ENCODE measurements at places on chromosomes 3 and 15.

DNA sequence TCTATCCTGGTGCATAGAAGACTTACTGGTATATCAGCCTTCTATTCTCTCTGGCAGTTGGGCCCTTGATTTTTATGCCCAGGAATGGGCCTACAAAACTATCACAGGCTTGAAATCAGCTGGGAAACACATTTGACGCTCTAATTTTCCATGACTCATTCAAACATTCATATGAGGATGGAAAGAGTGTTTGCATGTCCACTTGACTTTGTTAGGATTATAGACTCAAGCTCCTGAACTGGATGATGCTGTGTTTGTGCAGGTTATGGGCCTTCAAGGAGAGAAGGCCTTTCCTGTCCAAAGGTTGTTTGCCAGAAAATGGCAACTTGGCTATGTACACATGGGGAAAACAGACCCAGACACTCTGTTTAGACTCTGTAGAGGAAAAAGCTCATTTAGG, 219.9 kb downstream of the GAP43 start:
- DNase-seq, result no peak

- DNase-seq, result peak; percentile 91
These were observed 32.2 kb downstream of the ATP10A start for GRCh38 chr15:25830844-25831451.

DNA sequence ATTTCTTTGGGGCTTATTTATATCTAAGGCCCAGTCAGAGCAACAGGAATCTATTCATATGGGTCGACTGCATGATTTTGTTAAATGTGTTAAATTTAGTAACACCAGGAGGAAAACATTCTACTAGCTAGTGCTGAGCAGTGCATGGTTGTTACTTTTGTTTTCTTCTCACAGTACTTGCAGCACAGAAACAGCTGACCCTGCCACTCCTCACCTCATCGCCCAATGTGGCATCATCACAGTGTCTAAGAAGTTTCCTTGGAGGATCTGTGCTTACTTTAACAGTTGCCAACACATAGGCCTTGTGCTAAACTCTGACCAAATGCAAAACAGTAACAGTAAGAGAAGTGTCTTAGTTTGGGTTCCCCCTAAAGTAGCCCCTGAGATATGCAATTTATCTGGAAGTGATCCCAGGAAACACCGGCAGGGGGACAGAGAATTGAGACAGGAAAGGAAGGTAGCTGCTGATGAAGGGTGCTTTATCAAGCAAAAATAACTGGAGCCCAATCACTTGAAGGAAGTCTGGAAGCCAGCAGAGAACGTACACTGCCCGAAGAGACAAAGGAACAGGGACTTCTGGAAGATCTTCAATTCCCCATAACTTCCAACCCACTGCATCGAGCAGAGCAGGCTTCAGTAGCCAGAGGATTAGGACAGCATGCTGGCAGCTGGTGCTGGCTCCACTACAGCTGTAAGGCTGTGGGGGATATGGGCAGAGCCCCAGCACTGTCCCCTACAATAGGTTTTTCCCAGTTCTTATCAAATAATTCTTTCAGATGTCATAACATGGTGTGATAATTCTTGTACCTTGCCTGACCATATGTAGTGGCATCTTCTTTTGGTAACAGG, 36.0 kb upstream of the ULK4 start:
- no peak for DNase-seq

GRCh38 chr3:94069194-94069813, 6.4 kb downstream of the NSUN3 start:
- DNase-seq, result no peak

GRCh38 chr3:150544726-150545125, 1.6 kb downstream of the SERP1 start:
- peak; percentile 23 for DNase-seq

Data from AG09309 (cell line).